HFFc6 (cell line): ENCODE measurements at places on chromosomes 1 and 21. TPM values are rescaled to one million over a fixed set of nuclear protein-coding genes. Genes with fewer than 3 reads are reported as not detected.

The PAQR6 gene
- 0.35 to 0.50 TPM (median 0.48 TPM) in 3 replicates for total RNA-seq

The HMGCL gene
- total RNA-seq = 21.1 to 25.4 TPM (median 22.9 TPM) in 3 replicates

The USP48 gene
- 49.2 and 51.9 TPM in 2 replicates for total RNA-seq

The OXCT2 gene
- total RNA-seq = 1.1 to 1.3 TPM (median 1.2 TPM) in 3 replicates

The SLC30A2 gene
- not detected in 3 replicates for total RNA-seq

The LRRC40 gene
- 10.7 to 16.5 TPM (median 14.3 TPM) in 3 replicates for total RNA-seq

The BMP8B gene
- total RNA-seq = not detected in 3 replicates

The HCRTR1 gene
- not detected in 3 replicates for total RNA-seq

The CRYAA gene
- not detected in 3 replicates for total RNA-seq
